ENCODE measurements at places on chromosomes 2 and 18.

DNA sequence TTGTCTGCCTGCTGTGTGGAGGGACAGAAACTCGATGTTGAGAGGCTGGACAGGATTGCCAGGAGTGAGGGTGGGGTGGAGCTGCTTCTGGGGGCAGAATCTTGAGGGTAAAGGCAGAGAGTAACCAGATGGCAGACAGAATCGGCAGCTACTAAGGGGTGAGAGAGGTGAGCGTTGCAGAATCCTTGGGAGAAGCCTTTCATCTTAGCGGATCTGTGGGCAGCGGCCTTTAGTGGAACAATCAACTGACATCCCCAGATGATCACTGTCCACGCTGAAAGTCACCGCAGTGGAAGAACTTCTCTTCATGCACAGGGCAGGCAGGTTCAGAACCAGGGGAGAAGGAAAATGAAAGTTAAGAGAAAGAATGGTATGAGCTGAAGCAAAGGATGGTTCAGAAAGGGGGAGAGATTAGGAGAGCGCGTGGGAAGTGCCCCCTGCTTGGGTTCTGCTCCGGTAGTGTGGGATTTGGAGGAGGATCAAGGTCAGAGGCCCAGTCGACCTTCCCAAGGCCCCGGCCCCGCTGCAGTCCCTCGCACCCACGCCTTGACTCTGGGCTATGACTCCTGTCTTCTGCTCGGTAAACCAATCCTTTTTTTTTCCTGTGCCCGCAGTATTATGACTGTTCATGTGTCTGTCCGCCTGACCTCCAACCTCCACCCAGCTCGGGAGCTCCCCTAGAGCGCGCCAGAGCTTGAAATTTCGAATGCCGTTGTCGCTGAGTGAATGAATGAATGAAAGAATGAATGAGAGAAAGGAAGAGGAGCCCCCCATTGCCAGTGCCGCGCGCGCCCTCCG lies 584 bp downstream of the BOLA3 start:
- no peak for DNase-seq

DNA sequence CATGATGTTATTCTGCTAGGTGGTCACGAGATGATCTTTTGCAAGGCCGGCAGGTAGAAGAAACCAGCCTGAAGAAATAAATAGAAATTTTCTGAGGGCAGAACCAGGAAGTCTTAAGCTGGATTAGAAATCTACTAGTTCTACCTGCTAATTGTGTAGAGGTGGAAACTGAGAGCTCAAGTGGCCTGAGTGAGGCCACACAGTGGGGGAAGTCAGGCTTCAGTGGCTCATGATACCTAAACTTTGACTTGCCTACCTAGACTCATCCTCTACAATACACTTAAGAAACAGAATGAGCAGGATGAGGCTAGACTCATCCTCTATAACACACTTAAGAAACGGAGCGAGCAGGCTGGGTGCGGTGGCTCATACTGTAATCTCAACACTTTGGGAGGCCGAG lies 134.9 kb upstream of the NDUFV2 start:
- no peak for DNase-seq

DNA sequence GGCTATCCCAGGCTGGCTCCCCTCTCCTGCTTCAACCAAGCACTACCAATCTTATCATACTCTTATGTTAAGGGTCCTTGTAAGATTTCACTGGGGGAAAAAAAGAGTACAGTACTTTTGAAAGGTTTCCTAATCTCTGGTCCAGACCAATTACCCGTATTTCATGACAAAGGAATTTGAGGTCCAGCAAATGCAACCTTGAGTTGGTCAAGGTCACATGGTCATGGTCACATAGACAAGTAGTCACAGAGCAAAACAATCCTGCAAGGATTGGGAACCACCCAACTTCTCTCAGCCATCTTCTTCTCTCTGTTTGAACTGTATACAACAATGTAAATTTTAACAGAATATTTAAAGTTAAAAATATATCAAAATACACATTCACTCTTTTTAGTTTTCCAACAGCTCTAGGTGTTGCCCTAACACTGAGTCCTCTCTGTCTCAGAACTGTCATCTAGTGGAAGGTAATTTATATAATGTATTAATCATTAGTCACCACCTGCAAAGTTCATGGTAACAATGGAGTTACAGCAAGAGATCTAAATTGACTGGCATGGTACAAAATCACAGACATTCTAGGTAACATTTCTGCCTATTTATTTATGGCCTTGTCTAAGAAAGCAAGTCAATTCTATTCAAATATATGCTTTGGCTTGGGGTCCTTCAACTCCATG lies 21.5 kb downstream of the DTNB start:
- no peak for DNase-seq

DNA sequence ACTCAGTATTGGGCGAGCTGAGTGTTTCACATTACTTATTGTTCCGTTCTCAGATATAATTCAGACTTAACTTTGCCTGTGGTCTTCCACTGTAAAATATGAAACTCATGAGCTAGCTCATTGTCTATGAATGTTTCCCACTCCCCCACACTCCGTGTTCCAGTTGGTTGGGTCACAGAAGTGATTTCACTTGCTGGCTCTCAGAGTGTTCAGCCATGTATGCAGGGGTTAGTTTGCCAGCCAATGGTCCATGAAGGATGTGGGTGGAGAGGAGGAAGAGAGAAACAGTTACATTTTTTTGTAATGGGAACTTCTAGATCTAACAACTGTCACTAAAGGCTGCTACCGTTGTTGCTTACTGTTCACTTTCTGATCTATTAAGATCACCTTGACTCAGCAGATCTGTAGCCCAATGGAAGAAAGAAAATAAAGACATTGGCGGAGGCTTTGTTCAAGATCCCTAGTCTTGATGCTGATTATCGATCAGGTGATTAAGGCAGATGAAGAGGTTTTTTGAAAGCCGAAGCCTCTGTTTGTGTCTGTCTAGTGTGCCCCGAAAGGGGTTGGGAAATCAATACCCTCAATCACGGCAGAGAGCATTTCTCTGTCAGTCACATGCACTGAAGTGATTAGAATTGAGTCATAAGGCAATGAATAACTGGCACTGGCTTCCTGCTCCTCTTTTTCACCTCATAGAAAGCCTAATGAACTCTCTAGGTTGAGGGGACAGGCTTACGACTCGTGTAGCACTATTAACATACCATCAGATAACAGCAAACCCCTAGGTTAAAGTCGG lies 279.7 kb upstream of the FIGN start:
- no peak for DNase-seq

DNA sequence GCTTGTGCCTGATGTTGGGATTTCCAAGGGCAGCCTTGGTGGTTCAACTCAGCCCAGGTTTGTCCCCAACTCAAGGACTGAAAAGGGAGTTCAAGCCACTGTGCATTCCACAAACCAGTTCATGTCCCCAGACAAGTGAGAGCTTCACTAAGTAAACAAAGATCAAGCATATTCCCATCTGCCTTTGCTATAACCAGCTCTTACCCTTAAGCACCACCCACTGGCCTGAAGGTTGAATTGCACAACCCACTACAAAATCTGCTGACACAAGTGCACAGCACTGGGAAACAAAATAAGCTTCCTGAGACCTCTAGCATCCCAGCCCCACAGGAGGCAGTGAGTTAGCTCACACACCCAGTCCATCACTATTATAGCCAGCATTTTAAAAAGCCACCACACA lies 516.7 kb downstream of the NR4A2 start:
- DNase-seq = no peak

GRCh38 chr2:158297120-158297519 lies 159.4 kb downstream of the CCDC148 start:
- DNase-seq = no peak

DNA sequence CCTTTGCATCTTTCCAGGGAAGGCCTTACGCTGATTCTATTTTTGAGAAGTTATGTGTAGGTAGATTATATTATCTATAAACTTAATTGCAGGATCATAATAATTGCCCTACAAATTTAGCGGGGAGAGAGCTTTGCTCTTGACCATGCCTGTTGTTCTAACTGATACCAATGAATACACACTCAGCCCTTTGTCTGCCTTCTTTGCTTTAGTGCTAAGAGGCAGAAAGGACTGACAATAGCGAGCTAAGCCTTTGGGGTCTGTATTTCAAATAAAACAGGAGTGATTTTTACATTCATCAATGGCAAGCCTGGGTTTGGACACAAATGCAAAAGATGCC lies 115.3 kb upstream of the STON1 start:
- no peak for DNase-seq

DNA sequence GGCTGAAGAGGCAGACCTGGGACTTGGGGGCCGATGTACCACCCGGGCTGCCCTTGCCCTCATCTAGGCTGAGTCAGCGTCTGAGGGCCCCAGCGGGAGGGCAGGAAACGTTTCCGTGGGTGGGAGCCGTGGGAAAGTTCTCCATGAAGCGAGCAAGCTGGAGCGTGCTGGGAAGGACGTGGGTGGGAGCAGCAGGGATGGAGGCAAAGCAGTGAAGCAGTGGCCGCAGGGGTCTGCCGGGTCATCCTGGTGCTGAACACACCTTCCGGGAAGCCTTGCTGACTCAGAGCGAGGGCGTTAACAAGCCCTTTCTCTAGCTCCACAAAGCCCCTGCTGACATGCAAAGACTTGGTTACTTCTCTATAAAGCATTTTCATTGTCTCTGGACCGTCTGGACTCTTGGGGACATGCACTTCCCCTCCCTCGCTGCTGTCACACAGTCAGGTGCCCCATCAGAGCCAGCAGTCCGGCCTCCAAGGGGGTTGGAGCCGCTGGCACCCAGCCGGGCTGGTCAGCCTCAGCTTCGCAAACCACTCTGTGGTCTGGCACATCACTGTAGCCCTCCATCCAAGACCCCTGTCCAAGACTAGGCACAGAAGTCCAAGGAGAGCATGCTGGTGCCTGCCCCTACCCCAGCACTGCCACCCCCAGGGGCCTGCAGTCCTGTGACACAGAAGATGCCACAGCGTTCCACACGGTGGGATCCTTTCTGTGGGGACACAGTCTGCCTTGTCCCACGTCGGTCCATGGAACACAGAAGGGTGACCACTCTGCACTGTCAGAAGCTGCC lies 115.1 kb upstream of the GPC1 start:
- DNase-seq = no peak

Data from NCI-H2107 (cell line).